ENCODE measurements at places on chromosomes 6 and 20.

DNA sequence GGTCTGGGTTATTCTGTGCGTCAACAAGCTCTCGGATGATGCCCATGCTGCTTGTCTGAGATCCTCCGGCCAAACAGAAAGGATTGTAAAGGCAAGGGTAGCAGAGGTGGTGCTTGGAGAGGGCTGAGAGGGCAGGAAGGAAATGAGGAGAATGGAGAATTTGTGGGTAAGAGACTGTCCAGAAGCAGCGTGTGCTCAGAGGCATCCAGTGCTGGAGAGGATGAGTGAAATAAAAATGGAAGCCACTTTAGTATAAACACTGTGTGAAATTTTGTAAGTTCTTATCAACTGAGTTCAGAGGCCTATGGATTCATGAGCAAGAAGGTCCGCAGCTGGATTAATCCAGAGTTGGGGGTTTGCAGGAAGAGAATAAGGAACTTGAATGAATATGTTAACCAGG, 59.5 kb downstream of the ADGRG6 start:
- no peak for DNase-seq

DNA sequence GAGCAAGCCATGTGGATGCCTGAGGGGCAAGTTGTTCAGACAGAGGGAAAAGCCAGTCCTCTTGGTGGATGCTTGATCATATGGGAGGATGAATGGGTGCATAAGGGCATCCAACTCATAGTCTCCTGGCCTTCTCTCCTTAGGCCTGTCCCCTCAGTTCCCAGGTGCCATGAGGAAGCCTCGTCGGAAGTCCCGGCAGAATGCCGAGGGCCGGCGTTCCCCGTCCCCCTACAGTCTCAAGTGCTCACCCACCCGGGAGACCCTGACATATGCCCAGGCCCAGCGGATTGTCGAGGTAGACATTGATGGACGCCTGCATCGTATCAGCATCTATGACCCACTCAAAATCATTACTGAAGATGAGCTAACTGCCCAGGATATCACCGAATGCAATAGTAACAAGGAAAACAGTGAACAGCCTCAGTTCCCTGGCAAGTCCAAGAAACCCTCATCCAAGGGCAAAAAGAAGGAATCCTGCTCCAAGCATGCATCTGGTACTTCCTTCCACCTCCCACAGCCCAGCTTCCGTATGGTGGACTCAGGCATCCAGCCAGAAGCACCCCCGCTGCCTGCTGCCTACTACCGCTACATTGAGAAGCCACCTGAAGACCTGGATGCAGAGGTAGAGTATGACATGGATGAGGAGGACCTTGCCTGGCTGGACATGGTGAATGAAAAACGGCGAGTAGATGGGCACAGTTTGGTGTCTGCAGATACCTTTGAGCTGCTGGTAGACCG, 3.8 kb downstream of the BRPF3 start:
- DNase-seq, result no peak

GRCh38 chr6:113375950-113376846, 480.9 kb upstream of the MARCKS start:
- DNase-seq, result no peak

DNA sequence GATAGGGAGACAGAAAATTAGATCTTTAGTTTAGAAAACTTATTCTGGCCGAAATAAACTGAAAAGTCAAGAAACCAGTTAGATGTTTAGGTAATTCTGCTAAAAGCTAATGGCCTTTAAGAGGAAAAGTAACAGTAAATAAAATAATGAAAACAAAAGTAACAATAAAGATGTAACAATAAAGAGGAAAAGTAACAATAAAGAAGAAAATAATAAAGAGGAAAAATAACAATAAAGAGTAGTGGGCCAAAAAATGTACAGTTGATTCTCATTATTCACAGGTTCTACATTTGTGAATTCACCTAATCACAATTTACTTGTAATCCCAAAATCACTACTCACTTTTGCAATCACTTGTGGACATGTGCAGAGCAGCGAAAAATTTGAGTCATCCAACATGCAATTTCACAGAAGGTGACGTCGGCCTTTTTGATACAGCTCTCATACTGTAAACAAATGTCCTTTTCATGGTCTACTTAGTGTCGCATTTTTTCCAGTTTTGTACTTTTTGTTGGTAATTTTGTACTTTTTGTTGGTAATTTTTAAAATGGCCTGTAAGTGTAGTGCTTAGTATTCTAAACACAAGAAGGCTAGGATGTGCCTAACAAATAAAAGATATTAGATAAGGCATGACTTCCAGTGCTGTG, 24.0 kb downstream of the HBS1L start:
- DNase-seq, result no peak

GRCh38 chr6:99606656-99607415, at the start of gene PRDM13:
Gene PRDM13, plus strand, starts transcription at chr6:99606833. Its CDS starts 202 bp downstream, at chr6:99607035.
- DNase-seq, result no peak

- DNase-seq, result no peak
Measured at GRCh38 chr6:131060311-131060710, 2.7 kb downstream of the EPB41L2 start.

GRCh38 chr20:55919956-55920355, 85.4 kb downstream of the CBLN4 start:
- DNase-seq, result no peak

DNA sequence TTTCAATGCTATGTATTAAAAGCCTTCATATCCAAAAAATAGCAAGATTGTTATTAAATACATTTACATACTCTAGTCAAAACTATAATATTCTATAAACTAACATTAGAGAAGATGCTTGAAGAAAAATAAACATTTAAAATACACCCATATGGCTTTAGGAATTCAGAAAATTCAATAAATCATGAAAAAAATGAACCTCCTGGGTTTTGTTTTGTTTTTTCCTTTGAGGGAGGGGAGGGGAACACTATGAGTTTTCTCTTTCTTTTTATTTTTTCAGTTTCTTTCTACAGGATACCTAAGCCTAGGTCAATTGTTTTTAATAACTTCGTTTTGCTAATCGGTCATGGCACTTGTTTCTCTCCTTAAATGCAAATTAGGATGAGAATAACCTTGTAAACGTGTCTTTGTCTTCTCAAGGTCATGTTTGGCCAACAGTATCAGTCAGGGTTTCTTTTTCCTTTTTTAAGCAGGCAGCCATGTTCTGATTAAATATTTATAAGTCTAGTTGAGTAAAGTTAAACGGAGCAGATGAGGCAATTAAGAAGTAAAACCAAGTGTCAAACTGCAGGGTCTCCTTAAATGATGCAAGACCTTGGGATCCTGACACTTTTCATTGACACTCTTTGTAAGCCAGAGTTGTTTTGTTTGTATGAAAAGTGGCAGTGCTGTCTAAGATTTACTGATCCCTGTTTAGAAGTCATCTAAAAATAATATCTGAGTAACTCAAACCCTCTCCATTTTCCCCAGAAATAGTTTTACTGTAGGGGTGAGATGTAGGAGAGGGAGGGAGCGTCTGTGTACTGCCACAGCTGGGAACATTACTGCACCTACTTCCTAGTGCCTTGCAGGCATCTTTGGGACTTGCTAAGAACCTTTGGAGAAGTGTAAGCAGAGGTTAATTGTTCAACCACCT, 392.3 kb downstream of the PLCB1 start:
- DNase-seq, result no peak

DNA sequence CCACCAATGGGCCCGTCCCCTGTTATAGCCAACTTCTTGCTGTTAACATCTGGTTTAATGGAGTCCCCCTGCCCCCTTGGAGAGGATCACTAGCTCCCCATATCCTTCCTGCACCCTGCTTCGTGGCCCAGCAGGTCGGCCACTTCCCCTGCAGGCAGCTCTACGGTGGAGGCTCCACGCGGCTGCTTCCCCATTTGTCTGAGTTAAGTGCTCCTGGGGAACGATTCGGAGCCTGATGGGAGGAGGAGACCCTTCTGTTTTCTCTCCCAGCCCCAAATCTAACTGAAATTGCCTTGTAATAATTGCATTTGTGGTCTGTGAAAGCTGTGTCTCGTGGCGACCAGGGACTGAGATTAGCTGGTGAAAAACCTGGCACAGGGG, 74.6 kb downstream of the SULF2 start:
- no peak for DNase-seq

DNA sequence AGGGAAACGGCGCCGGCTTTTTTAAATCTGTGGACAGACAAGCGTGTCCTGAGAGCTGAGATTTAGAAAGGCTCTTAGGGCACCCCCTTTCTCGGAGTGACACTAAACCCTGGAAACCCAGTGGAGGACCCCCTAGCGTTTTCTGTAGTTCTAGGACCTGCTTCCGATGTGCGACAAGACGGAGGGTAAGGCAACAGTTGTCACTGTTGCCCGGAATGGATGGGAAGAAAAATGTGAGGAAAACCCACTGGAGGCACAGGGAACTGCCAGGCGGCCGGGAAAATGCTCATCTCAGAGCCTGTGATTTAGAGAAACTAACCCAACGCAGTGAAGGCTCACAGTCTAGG, 551 bp upstream of the ATP5F1E start:
- DNase-seq, result no peak

DNA sequence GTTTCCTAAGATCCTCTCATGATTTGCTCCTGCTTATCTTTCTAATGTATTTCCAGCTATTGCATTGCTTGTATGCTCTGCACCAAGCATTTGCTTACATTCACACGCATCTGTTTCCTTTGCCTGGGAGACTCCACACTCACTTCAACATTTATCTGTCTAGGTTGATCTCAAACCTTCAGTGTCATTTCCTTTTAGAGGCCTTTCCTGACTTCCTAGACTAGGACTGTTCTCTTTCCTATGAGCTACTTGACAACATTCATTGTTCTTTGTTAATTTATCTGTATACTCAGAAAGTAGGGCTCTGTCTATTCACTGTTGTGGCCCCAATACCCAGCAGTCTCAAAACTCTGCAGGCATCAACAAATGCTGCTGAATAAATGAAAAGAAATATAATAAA, 84.4 kb downstream of the WASF1 start:
- DNase-seq, result no peak

GRCh38 chr20:934186-934840, 18.2 kb upstream of the ANGPT4 start:
- no peak for DNase-seq

DNA sequence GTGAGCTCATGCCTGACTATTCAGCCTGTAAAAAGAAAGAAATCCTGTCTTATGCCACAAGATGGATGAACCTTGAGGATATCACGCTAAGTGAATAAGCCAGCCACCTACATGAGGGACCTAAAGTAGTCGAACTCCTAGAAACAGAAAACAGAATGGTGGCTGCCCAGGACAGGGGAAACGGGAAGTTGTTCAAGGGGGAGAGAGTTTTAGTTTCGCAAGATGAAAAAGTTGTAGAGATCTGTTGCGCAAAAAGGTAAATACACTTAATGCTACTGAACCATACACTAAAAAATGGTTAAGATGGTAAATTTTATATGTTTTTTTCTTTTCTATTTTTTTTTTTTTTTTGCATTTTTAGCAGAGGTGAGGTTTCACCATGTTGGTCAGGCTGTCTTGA, 74.1 kb upstream of the RALY start:
- no peak for DNase-seq

DNA sequence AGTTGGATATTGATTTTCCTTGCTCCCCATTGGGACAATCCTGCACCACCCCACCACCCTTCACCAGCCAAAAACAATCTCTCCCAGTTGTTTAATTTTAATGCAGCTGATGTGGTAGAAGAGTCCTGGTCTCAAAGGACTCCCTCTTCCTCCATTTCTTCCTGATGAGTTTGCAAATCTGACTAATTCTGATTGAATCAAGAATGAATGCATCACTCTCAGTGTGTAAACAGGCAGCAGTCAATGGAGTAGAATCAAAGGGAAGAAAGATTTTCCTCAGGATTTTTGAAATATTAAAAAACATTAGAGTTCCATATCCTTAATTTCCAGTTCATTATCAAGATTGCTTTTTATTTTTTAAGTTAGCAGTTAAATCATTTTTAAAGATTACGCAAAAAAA, 54.0 kb downstream of the PLG start:
- no peak for DNase-seq

GRCh38 chr6:38054527-38055202, 235.1 kb downstream of the ZFAND3 start:
- no peak for DNase-seq

DNA sequence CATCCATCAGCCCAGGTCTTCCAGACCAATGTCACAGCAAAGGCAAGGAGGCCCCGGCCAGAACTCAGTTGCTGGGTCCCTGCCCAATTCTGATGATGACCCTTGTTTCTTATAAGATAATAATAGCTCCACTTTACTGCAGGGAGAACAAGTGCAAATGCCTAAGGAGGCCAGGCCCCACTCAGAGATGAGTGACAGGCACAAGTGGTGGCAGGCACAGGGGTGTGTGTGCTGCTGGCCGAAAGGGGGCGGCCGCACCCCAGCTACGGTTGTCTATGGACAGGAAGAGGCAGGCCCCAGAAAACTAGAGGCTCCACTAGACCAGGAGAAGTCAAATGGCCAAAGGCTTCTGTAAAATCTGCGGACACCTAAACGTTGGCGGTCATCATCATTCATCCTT, 28.6 kb downstream of the GNAS-AS1 start:
- no peak for DNase-seq

DNA sequence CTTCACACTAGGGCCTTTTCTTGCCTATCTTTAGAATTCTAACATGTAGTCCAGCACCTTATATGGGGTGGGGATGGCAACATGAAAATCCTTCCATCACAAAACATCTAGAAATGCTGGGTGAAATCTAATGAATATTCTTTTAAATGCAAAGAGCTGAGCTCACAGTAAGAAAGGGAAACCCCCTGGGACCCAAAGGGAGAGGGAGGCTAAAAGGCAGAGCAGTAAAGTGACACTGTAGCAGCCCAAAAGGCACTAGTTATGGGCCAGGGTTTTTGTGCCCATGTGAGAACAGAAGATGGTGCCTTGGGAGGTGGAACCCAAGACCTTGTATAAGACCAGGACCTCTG, 66.7 kb downstream of the TRAM2 start:
- no peak for DNase-seq

DNA sequence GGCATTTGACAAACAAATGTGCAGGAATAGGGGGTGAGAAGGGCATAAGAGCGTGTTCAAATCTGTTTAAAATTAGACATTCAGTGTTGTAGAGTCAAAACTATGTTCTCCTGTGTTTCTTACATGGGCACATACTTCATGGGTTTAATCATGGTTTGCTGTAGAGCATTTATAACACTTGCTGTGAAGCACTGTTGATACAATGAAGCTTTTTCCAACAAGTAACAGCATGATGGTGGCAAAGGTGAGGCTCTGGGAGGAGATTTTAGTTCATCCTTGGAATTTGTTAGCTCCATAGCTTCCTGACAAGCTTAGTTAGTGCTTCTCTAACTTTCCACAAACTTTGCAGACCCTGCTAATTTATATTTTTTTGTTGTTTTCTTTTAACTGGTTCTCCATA, 900.7 kb downstream of the TFAP2A start:
- DNase-seq, result no peak

DNA sequence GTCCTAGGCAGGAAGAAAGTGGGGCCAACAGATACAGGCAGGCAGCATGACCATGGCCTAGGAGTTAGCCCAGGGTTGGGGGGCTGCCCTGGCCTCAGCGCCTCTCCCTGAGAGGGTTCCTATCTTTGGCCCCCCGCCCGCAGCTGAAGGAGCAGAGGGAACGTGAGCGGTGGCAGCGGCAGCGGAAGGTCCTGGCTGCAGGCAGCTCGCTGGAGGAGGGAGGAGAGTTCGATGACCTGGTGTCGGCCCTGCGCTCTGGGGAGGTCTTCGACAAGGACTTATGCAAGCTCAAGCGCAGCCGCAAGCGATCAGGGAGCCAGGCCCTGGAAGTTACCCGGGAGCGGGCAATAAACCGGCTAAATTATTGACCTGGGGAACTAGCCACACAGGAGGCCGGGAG, 32.6 kb downstream of the MOCS1 start:
- DNase-seq, result no peak

GRCh38 chr6:45830441-45831139, 185.1 kb downstream of the CLIC5 start:
- DNase-seq, result no peak

Data from NCI-H774 (cell line).